Thoracic aorta (tissue), 2 donors: ENCODE measurements at places on chromosomes 4 and X. TPM values are rescaled to one million over a fixed set of nuclear protein-coding genes. Genes with fewer than 3 reads are reported as not detected.

The USP17L28 gene
- total RNA-seq, result not detected

The BCLAF3 gene
- total RNA-seq, result 9.5 TPM

The WFS1 gene
- total RNA-seq, result 131 TPM

The FHIP1A gene
- 4.9 TPM for total RNA-seq

The YY2 gene
- 1.5 TPM for total RNA-seq

The EDA2R gene
- total RNA-seq, result 8.5 TPM

The RPA4 gene
- total RNA-seq, result 1.1 TPM

The DMRTC1 gene
- not detected for total RNA-seq

The MAGEA10 gene
- not detected for total RNA-seq

DNA sequence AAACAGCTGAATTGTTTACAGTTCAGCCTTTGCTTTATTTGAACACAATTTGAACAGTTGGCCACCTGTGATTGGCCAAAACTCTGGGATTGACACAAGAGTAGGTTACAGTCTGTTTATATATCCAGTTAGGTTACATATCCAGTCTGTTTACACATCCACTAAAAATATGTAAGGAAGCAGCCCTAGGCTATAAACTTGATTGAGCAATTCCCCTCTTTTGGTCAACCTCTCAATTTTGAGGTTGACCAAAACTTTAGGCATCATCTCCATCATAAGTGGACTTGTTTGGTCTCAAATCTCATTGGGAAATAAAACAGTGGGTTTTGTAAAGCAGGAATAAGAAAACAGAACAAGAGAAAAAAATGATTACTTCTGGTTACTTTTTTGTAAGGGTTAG, 190.8 kb downstream of the SPATA18 start:
- no peak overlapping the region for H3K27ac ChIP-seq
- no peak for DNase-seq
- H3K36me3 ChIP-seq, result no peaks in the 10 kb centered on the region
- H3K27me3 ChIP-seq, result no peaks in the 10 kb centered on the region

DNA sequence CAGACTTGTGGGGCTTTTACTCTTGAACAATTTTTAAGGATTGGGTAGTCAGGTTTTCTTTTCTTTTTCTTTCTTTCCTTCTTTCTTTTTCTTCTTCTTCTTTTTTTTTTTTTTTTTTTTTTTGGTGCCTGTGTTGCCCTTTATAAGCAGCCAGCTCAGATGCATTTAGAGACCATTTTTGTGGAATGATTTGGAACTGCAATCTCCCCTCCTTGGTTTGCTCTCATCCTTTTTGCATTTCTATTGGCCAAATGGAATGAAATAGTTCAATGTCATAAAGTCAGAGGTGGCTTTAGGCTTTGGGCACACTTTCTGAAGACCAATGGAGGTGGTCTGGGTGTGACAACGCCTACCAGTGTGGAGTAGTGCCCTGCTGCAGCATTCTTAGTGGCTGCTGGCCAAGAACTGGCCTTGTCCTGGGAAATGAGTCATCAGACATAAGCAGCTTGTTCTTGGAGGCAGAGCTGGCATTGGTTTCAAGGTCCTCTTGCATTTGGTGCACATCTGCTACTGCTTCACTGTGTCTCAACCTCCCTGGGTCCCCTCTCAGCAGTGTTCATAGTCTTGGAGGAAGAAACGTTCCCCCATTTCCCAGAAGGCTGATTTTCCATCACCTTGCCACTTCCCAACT, 84.5 kb downstream of the CT47B1 start:
- H3K4me1 ChIP-seq, result no peaks in the 10 kb centered on the region
- no peaks in the 10 kb centered on the region for H3K36me3 ChIP-seq
- peak; percentile 13 for DNase-seq
- H3K27me3 ChIP-seq, result no peaks in the 10 kb centered on the region

- DNase-seq, result no peak
- H3K27me3 ChIP-seq, result no peaks in the 10 kb centered on the region
- H3K36me3 ChIP-seq, result no peaks in the 10 kb centered on the region
- no peaks in the 10 kb centered on the region for H3K4me1 ChIP-seq
Measured at GRCh38 chr4:114386637-114387233, 211.9 kb upstream of the UGT8 start.

- no peak overlapping the region for H3K27ac ChIP-seq
- H3K27me3 ChIP-seq, result no peaks in the 10 kb centered on the region
- DNase-seq, result no peak
- H3K4me1 ChIP-seq, result no peaks in the 10 kb centered on the region
- H3K4me3 ChIP-seq, result no peak overlapping the region
- no peaks in the 10 kb centered on the region for H3K36me3 ChIP-seq
Measured at GRCh38 chr4:67879486-67879885, 4.3 kb downstream of the TMPRSS11D start.

- DNase-seq, result no peak
- H3K27ac ChIP-seq, result no peak overlapping the region
- H3K27me3 ChIP-seq, result no peaks in the 10 kb centered on the region
- H3K4me3 ChIP-seq, result no peak overlapping the region
- H3K4me1 ChIP-seq, result no peaks in the 10 kb centered on the region
Measured at GRCh38 chrX:3748052-3748559, 34.7 kb upstream of the PRKX start.

- H3K4me3 ChIP-seq, result peak within 1 kb of the TSS; percentile 80
- no peaks in the 10 kb centered on the region for H3K36me3 ChIP-seq
- H3K27me3 ChIP-seq, result no peaks in the 10 kb centered on the region
- no peak for DNase-seq
Measured at GRCh38 chrX:53048169-53049126, at the start of gene GPR173. TSS of gene GPR173 (plus strand) at chrX:53048789. CDS start at chrX:53076622, 27,833 bp downstream.

GRCh38 chrX:129559783-129560182, 19.7 kb downstream of the OCRL start:
- peaks cover 12% of the 10 kb centered on the region for H3K4me1 ChIP-seq
- H3K27me3 ChIP-seq, result no peaks in the 10 kb centered on the region
- H3K27ac ChIP-seq, result no peak overlapping the region
- no peak for DNase-seq
- H3K36me3 ChIP-seq, result peaks cover 4% of the 10 kb centered on the region
- H3K4me3 ChIP-seq, result no peak overlapping the region

DNA sequence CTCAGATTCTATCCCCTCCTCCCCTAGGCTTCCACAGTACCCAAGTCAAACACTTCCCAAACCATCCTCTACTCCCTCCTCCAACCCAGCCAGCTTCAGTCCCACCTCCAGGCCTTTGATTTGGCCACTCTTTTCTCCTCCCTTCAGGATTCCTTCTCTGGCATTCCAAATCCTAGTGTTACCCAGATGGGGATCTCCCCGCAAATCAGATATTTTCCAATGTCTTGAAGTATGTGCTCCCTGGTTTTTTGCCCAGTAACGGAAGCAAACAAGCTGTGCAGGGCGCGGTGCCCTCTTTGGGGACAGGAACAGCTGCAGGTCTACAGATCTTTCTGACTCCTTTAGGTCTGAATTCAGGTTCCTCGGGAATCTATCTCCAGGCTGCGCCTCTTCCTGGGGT, 2.2 kb upstream of the SYN1 start:
- H3K4me1 ChIP-seq, result no peaks in the 10 kb centered on the region
- H3K36me3 ChIP-seq, result no peaks in the 10 kb centered on the region

DNA sequence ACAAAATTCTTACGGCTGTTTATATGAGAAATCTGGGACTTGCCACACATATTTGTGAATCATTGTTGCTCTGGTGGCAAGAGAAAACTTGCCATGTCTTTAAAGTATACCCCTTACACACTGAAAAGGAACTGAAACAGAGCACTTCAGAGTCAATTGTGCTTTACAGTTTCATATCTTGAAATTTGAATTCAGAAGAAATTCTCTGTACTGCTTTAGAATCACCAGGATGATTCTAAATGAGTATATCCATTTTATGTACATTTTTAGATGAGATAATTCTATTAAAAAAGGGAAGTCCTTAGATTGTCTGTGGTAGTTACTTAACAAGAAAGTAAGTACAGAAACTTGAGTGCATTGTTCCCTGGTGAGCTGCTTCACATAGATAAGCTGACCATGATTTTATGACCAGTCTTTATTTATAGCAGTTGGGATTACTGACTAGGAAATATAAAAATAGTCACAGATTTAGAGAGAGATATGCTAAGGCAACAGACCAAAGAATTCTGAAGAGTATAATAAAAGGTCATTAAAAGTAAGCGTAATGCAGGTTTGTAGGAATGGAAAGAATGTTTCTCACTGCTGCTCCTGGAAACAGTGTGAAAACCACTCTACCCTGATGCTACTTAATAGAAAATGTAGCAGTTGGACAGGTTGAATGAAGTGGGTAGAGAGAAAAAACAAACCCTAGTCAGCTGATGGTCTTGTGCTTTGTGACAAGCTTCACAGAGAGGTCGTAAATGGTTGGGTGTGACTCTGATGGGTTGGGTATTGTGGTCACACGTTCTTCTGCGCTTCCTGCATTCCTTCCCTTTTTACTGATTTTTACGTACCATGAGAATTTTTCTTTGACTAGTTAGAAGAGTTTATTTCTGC, 41.0 kb downstream of the FNIP2 start:
- no peaks in the 10 kb centered on the region for H3K36me3 ChIP-seq
- peak overlapping the region; percentile 39 for H3K4me3 ChIP-seq
- H3K27me3 ChIP-seq, result no peaks in the 10 kb centered on the region
- peaks cover 79% of the 10 kb centered on the region for H3K4me1 ChIP-seq
- H3K27ac ChIP-seq, result peak overlapping the region; percentile 85

DNA sequence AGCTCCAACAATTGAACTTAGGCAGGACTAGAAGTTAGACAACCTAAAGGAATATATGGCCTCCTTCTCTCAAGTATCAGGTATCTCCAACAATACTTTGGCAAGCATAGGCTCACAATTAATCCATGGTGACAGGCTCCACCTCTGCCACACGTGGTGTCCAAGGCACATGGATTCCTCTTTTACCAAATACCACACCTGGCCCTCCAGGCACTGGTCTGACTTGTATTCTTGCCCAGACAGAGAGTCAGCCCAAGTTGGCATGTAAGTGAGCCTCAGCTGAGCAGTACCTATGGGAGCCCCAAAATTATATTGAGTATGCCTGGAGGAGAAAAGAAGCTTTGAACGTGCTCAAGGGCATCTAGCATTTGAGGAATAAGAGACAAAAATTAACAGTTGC, 19.6 kb downstream of the SRPX2 start:
- H3K27me3 ChIP-seq, result no peaks in the 10 kb centered on the region
- no peak for DNase-seq
- H3K4me3 ChIP-seq, result no peak overlapping the region
- no peaks in the 10 kb centered on the region for H3K4me1 ChIP-seq

DNA sequence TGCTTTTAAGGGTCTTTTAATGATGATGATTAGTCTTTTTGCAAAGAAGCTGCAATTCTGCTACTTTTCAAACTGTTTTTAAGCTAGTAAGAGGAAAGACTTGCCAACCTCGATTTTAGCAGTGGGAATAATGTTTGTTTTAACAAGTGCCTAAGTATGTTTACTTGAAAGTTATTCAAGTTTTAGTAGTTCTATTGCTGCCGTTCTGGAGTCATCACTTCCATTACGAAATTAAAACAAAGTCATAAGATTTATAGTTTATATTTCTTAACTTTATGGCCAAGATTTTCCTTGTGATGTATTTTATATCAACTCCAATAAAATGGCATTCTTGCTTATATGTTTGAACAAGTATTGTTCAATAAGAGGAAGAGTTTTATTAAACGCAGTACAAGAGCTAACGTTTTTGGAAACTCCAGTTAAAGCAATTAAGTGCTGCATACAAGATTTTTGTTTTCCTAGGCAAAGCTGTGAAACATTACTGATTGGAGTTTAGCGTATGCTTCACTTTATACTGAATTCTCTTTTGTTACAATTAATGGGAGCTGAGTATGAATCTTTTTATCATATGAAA, 211.3 kb downstream of the TENM3 start:
- H3K4me3 ChIP-seq, result no peak overlapping the region
- peaks cover 1% of the 10 kb centered on the region for H3K4me1 ChIP-seq
- no peak overlapping the region for H3K27ac ChIP-seq
- no peak for DNase-seq
- no peaks in the 10 kb centered on the region for H3K27me3 ChIP-seq
